ENCODE measurements at places on chromosomes 16 and 17.

GRCh38 chr16:57285379-57285778, 907 bp upstream of the PLLP start:
- DNase-seq = no peak

DNA sequence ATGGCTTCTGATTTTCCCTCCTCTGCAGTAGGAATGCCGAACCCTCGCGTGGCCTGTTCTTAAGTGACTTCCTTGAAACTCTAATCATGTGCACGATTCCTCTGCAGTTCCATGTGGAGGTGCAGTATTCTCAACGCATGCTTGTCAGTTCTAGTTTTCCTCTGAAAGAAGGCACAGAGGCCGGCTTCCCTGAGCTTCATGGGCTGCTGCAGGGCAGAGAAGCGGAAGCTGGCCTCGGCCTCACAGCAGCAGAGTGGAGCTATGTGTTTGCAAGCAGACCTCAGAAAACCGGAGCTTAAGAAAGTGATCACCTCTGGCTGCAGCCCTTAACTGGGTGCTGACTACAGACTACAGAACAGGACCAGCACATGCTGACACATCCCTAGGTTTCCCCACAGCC, 500.7 kb downstream of the GRIN2A start:
- no peak for DNase-seq

DNA sequence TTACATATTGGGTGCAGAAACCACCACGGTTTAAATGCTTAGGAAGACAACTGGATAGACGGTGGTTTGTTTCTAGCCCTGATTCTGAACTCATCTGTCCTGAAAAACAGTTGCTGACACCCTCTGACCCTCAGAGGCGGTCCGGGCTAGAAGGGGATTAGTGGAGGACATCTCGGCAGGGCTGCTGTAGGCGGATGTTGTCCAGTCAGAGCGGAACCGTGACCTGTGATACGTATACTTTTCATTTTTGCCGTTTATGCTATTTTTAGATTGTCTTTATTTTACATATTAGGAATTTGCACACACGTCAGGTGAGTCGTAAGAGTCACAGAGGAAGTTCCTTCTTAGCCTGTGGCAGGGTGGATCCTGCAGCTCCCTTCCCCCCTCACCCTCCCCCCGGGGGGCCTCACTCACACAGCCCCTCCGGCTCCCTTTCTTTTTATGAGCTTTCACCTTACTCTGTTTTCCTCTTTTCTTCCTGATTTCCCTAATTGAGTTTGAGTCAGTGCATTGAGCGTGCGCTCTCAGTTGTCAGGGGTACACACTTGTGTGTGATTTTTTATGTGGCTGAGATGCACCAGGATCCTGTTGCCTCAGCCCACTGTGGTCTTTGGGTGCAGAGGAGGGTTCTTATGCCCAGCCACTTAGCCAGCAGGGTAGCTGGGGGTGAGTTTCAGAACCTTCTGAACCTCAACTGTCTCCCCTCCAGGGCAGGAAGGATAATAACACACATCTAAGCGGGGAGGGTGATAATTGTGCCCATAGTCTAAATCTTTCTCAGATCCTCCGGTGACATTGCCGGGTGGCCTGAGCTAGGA, 211.1 kb upstream of the CHMP6 start:
- peak; percentile 31 for DNase-seq

DNA sequence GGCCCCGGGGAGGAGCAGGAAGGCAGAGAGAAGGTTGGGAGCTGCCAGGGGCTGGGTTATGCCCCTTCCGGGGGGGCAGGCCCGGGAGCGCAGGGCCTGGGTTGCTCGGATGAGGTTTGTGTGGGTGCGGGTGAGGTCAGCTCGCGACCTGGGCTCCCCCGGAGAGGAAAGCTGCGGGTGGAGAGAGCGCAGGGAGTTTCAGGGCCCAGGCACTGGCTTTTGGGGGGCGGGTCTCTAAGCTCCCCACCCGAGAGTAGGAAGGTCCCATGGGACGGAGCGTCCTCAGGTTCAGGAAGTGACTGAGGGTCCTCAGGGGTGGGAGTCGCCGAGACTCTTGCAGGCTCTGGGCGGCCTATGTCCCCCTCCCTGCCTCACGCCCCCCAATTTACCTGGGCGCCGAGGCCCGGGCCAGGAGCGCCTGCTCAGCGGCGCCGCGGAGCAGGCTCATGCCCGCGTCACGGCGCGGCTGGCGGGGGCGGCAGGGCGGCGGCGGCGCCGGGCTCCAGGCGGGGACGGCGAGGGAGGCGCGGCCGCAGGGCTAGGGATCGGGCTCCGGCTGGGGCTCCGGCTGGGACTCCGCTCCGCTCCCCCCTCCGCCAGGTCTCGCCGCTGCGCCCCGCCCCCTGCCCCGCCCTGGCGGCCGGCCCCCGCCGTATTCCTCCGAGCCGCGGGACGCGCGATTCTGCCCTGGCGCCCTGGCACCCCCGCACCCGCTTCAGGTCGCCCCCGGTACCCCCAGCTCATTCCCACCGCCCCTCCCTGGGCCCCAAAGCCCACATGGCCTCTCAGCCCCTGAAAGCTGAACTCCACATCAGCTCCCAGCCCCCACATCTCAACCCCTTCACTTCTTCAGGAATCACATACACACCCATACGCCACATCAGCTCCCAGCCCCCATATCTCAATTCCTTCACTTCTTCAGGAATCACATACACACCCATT, at the start of gene DOK4:
Gene DOK4 (minus strand): TSS at position 578 of the 942 bp plus-strand sequence. CDS start 6,986 bp downstream, outside the sequence.
- peak; percentile 78 for DNase-seq

DNA sequence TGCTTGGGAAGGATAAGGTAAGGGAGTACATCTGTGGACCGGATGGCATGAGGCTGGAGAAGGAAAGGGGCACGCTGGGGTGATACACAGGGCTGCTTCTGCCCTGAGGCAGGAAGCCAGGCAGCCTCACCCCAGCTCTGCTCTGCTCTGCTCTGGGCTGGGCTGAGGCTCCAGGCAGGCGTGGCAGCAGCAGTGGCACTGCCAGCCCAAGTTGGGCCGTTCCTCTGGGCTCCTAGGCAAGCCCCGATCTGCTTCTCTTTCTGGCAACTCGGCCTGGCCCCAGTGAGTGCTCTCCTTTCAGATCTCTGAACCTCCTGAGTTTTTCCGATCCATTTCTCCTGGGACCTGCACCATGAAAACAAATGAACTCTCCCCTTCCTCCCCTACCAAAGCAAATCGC, 44.9 kb downstream of the VAC14 start:
- no peak for DNase-seq

GRCh38 chr16:80656711-80657150, 115.9 kb downstream of the DYNLRB2 start:
- DNase-seq = no peak

- DNase-seq = no peak
Measured at GRCh38 chr16:53121043-53121620, 66.3 kb downstream of the CHD9 start.

GRCh38 chr17:3827124-3827773, 18.8 kb downstream of the NCBP3 start:
- DNase-seq = peak; percentile 71

GRCh38 chr16:21653571-21653970, 1.2 kb upstream of the IGSF6 start:
- DNase-seq = no peak
